ENCODE measurements at places on chromosomes 5 and 9.

DNA sequence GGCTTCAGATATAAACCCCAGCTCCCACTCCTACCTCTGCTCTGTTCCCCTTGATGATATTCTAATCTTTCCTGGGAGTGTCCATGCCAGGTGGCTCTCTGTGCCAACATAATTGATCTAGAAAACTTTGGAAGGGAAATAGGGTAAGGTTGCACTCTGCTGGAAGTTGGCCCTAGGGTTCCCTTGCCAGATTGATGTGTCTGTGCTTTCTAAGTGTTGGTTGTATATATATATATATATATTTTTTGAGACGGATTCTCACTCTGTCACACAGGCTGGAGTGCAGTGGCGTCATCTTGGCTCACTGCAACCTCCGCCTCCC is 23.6 kb downstream of the ACTL7B start:
- no peak for DNase-seq

- DNase-seq, result no peak
Observed at GRCh38 chr9:8349901-8350300, 550.3 kb upstream of the DMAC1 start.

- DNase-seq, result peak; percentile 37
Observed at GRCh38 chr9:19028835-19029451, 4.1 kb downstream of the SAXO1 start.

DNA sequence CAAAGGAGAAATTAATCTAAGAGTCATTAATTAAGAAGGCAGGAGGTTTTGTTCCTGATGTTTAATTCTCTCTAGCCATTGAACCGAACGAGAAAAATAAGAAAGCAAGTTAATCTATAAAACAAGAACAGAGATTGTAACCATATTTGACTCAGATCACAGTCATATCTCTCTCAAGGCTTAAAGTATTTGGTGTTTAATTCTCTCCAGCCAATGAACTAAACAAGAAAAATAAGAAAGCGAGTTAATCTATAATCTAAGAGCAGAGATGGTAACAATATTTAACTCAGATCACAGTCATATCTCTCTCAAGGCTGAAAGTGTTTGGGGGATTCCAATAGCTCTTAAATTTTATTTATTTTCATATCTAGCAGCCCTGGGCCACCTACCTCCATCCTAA is 74.4 kb upstream of the SHISAL2B start:
- DNase-seq, result no peak

DNA sequence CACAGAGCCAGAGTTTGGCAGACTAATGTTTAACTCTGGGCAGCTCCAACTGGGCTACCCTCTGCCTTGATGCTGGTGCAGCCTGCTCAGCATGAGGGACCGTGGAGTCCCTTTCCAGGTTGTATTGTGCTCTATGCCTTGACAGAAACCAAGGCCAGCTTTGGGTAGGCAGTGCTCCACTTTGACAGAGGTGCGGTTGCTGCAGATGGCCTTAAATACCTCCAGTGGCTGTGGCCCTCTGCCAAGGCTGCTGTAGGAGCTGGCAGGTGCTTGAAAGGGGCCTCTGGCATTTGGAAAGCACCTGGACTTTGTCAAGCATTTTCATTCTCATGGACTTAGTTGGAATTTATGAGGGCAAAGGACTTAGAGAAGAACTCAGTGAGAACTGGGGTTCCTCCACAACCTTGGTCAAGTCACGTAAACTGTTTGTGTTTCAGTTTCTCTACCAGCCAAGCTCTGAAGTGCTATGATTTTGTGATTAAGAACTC is 249.7 kb upstream of the ZNF462 start:
- DNase-seq, result no peak

GRCh38 chr5:72255237-72255636 is 64.8 kb downstream of the MRPS27 start:
- no peak for DNase-seq

- DNase-seq, result no peak
Observed at GRCh38 chr9:113906411-113907110, 30.5 kb downstream of the ZNF618 start.

GRCh38 chr9:87263291-87263690 is 234.4 kb upstream of the DAPK1 start:
- DNase-seq, result no peak

- DNase-seq, result peak; percentile 39
Observed at GRCh38 chr5:154962494-154962893, 21.6 kb downstream of the MRPL22 start.

- peak; percentile 50 for DNase-seq
Observed at GRCh38 chr9:69945671-69946141, 97.9 kb upstream of the MAMDC2 start.

DNA sequence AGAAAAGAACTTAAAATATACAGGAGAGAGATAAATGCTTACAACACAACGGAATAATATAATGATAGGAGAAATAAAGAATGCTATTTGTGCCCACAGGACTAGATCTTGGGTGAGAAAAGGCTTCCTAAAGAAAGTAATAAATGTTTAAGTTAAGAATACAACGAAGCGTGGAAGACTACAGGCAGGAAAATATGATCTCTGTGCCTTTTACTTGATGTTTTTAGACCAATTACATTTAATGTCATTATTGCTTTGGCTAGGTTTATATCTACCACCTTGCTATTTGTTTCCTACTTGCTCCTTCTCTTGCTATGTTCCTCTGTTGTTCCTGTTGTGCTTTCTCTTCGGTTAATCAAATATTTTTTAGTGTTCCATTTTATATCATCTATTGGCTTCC is 80.2 kb upstream of the GOLGA1 start:
- no peak for DNase-seq

DNA sequence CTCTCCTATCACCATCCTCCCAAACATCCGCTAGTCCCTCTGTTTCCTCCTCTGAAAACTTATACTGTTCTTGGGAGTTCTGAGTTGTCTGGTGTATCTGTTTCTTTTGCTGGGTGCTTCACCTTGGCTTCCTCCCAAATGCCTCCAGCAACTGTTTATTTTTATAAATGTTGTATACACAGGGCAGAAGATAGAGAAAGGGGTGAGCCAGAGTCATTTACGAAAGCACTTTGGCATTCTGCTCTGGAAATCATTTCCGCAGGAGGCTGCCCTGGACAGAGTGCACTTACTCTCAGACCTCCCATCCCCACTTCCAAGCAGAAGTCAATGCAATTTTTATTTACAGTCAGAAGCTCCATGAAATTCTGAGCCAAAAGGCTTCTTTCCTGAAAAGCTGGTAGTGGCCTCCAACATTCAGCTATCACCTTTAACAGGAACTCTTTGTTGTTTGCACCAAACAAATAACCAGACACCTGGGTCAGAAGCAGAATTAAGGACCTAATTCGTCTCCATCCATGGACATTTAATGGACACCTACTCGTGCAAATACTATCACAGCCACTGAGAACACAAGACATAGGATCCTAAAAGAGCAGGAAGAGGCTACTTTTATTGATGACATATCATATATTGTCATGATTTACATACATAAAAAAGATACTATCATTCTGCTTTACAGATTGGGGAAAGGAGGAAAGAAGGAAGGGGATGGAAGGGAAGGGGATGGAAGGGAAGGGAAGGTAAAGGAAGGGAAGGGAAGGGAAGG is 229.5 kb upstream of the PAPPA start:
- DNase-seq, result peak; percentile 51

- DNase-seq, result no peak
Observed at GRCh38 chr9:10235376-10235775, 377.4 kb downstream of the PTPRD start.

GRCh38 chr9:137229903-137230704 is 597 bp upstream of the SLC34A3 start:
- DNase-seq, result no peak

- no peak for DNase-seq
Observed at GRCh38 chr9:134386951-134387831, 60.9 kb downstream of the RXRA start.

DNA sequence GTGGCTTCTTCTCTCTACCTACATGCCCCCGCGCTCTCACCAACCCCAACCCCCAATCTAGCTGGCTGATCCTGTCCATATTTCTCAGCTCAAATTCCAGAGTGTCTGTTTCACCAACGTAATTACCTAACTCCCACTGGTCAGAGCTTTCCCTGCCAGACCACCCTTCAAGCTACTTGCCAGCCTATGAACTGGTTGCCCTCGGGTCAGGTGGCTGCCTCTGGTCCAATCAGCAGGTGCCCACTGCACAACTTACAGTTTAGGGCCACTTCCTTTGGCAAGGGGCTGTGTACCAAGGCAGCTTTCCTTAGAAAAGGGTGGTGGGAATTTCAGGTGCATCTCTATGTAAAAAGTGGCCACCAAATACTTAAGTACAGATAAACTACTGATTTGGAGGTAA is 92.2 kb upstream of the SLC30A5 start:
- DNase-seq, result no peak

GRCh38 chr5:19554524-19554923 is 433.5 kb downstream of the CDH18 start:
- DNase-seq, result no peak

- DNase-seq, result no peak
Observed at GRCh38 chr5:40441733-40442132, 238.0 kb upstream of the PTGER4 start.

DNA sequence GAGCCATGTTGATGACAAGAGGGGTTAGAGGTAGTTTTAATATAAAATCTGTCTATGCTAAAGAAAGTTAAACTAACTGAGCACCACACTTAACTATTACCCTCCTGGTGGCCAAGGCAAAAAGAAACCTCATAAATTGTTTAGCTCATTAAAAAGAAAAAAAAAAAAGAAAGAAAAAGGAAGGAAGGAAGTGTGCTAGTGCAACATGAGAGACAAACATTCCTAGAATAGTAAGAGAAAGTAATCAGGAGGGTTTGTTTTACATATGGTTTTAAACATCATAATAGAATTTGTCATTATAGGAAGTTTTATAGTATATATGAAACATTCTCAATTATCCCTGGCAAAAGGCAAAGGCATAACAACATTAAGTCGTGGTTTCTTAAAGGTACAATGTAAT is 152.3 kb downstream of the SNX18 start:
- DNase-seq, result no peak

- peak; percentile 8 for DNase-seq
Observed at GRCh38 chr5:167049043-167049663, 1242.3 kb upstream of the WWC1 start.

DNA sequence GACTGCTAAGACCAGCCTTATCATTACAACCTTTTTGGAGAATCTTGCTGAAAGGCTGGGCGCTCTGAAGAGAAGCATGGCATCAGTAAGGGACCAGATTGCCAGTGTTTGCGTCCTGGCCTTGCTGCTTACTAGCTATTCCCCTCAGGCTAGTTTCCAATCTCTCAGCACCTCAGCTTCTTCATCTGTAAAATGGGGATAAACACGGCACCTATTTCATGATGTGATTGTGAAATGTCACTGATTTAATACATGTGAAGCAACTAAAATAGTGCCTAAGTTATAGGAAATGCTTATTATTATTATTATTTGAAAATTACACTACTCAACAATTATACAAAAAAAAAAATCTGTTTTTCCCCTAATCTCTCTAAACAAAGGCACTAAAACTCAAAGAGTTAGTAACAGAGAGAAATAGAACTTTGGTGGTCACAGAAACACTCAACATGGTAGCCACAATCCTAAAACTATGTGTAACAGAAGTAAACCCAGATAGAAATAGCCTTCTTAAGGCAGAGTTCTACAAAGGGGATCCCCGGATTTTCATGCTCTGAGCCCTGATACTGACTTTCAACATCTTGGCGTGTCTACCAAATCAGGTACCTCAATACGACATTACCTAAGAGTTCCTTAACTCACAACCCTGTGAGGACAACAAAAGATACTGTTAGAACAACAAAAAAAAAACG is 62.0 kb downstream of the ENC1 start:
- DNase-seq, result no peak

- DNase-seq, result no peak
Observed at GRCh38 chr9:35342221-35342958, 147.5 kb upstream of the RUSC2 start.

- DNase-seq, result no peak
Observed at GRCh38 chr9:137590123-137590468, 216 bp downstream of the ZMYND19 start.

- no peak for DNase-seq
Observed at GRCh38 chr9:32603914-32604852, 31.2 kb upstream of the NDUFB6 start.

DNA sequence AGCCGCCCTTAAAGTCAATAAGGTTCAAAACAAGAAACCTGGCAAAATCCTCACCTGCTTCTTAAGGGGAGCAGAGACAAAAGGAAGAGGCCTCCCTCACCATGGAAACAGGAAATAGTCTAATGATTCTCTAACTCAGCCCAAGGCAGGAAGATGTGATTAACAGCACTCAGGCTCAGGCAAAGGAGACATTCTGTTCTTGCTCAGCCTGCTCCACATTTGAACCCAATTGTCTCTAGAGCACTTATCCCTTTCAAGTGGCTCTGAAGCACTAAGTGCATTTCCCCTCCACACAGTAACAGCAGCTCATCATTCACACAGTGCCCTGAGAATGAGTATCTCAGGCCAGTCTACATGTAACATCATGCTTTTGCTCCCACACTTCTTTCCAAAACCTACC is 72.3 kb downstream of the NIPSNAP3B start:
- no peak for DNase-seq

DNA sequence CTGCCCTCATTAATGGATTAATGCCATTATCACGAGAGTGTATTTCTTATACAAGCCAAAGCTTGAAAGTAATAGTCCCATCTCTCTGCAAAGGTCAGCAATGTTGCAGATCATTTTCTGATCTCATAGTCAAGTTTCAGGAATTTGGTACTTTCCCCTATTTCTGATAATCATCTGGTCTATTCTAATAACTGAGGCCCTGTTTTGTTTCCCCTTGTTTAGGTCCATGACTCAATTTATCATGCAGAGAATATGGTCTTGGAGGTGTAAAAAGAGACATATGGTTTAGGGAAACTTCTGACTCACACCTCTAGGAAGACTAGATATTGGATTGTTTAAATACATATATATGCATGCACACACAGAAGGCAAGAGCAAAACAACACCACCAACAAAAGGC is 339.3 kb upstream of the NUDT12 start:
- no peak for DNase-seq

- DNase-seq, result no peak
Observed at GRCh38 chr5:113748403-113748802, 234.9 kb downstream of the YTHDC2 start.
